Occipital lobe (tissue), 3 donors: ENCODE measurements at places on chromosomes 12 and 14. TPM values are rescaled to one million over a fixed set of nuclear protein-coding genes. Genes with fewer than 3 reads are reported as not detected.
A peak's percentile ranks its signal among the peaks of the same experiment; 100 is the strongest.

GRCh38 chr12:32196250-32197198 lies 89.9 kb downstream of the BICD1 start:
- DNase-seq, result no peak

DNA sequence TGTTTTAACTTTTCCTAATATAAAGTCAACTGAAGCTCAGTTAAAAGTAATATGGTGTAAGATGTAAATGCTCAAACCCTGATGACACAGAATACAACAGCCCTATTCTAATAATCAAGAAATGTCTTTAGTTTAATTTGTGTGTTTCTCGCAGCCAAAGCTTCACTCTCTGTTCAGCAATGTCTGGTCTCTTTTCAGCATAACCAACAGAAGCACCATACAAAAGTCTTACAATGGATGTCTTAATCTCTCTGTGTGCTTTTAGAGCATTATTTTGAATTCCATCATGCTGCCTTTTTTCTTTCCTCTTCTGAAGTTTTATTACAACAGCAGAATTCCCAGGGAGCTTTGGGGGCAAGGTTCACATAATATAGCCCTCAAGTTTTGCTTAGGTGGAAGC lies 210.2 kb upstream of the NPAS3 start:
- no peak for DNase-seq

DNA sequence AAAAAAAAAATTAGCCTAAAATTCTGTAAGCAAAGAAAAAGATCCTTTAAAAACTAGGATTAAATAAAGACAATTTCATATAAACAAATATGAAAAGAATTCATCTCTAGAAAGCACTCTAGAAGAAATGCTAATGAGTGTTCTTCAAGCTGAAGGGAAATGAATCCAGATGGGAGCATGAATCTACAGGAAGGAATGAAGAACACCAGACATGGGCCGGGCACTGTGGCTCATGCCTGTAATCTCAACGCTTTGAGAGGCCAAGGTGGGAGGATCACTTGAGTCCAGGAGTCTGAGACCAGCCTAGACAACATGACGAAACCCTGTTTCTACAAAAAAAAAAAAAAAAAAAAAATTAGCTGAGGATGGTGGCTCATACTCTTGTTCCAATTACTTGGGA lies 297.2 kb downstream of the FBXL14 start:
- no peak for DNase-seq

DNA sequence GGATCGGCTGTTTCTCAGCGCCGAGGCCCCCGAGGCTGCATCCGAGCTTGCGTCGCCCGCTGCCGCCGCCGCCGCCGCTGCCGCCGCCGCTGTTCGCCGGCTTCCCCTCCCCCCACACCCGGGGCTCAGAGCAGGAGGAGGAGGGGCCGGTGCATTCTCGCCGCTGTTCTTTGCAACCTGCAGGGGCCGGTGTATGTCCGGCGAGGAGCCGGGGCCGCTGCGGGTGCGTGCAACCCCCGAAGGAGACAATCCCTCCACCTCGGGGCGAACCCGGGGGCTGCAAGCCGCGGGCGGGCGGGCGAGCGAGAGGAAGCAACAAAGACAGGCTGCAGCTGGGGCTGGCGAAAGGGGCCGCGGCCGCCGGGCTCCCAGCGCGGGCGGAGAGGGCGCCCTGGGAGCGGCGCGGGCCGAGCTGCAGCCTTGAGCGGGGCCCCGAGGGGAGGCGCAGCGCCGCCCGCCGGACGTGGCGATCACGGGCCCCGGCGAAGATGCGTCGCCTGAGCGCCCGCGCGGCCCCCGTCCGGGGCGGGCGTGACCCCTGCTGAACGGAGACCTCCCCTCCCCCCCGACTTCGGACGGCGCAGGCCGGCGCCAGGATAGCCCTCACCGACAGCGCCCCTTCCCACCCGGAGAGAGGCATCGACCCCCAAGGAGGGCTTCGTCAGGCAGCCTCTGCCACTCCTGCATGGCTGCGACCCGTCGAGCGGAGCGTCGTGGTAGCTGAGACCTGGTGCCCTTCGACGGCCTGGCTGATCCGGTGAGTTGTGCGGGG lies 702 bp downstream of the FAM222A start:
- DNase-seq, result peak; percentile 27

DNA sequence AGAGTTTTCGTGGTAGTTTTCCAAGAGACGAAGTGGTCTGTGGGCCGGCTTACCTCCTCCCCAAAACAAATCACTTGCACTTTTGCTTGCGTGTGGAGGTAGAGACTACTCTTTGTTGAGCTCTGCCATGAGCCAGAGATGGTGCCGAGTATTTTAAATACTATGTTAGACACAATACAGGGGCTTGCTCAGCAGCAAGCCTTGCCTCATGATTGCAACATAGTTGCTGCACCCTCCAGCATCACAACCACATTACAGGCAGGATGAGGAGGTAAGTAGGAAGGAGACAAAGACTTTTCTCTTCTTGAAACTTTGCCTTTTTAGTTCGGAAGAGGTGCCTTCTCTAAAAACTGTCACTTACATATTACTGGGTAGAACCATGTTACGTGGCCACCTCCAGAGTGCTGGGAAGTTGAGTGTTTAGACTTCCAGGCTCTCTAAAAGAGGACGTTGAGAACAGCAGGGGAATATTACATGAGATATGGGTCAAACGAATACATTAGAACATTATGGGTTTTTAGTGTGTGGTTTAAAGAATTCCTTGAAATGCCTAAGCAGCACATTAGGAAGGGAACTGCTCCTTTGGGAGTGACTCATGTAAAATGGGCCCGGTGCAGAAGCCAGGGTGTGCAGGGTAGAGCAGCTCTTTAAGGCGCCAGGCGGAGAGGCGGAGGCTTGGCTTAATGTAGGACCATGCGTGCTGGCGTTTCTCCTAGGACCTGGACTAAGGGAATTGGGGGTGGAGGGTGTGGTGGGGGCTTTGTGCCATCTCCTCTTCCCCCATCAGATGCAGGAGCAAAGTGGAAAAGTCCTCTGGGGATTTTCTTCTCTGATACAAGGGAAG lies 110.6 kb upstream of the PRMT8 start:
- no peak for DNase-seq

DNA sequence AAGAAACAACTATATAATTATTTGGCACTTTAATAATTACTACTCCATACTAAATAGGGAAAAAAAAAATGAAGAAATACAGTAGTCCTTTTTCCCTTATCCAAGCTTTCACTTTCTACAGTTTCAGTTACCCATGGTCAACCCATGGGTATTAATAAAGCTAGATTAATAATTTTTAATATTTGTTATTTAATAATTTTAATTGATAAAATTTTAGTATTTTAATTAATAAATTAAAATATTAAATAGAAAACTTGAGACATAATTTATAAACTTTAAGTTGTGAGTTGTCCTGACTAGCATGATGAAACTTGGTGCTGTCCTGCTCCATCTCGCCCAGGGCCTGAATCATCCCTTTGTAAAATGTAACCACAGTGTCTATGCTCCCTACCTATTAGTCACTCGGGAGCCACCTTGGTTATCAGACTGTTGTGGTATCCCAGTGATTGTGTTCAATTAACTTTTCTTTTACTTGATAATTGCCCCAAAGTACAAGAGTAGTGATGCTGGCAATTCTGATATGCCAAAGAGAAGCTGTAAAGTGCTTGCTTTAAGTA lies 71.8 kb downstream of the PAWR start:
- DNase-seq, result no peak

GRCh38 chr14:55973285-55973800 lies 144.9 kb upstream of the PELI2 start:
- DNase-seq, result no peak

DNA sequence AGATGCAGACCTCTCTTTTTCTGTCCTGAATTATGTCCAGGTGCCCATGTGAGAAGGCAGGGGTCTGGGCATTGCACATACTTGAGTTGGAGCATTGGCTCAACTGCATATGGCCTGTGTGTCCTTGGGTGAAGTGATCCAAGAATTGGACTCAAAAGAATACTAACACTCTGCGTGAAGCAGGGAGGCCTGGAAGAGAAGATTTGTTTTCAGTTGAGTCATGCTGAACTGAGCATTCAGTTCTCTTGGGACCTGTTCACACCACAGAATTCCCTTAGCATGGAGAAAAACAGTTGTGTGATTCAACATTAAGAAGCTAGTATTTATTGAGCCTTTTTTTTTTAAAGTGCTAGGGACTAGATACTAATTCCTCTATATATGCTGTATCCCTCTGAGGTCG lies 164.7 kb upstream of the TBX3 start:
- DNase-seq, result no peak

Gene OR4K1
- total RNA-seq, result not detected

Gene KRT6C
- total RNA-seq, result not detected

Gene PXMP2
- total RNA-seq, result 12.2 TPM
